ENCODE measurements at places on chromosomes 16 and 17.
A peak's percentile ranks its signal among the peaks of the same experiment; 100 is the strongest.

GRCh38 chr16:57646388-57647039 lies 18.1 kb downstream of the ADGRG1 start:
- peaks cover 2% of the 10 kb centered on the region for H3K4me1 ChIP-seq
- no peaks in the 10 kb centered on the region for H3K36me3 ChIP-seq
- H3K27me3 ChIP-seq, result no peaks in the 10 kb centered on the region
- DNase-seq, result no peak
- H3K27ac ChIP-seq, result no peak overlapping the region

GRCh38 chr17:57943140-57943539 lies 12.1 kb downstream of the CUEDC1 start:
- peaks cover 32% of the 10 kb centered on the region for H3K4me1 ChIP-seq
- H3K27ac ChIP-seq, result peak overlapping the region; percentile 29
- no peaks in the 10 kb centered on the region for H3K36me3 ChIP-seq
- no peaks in the 10 kb centered on the region for H3K27me3 ChIP-seq
- peak overlapping the region; percentile 27 for H3K4me3 ChIP-seq

DNA sequence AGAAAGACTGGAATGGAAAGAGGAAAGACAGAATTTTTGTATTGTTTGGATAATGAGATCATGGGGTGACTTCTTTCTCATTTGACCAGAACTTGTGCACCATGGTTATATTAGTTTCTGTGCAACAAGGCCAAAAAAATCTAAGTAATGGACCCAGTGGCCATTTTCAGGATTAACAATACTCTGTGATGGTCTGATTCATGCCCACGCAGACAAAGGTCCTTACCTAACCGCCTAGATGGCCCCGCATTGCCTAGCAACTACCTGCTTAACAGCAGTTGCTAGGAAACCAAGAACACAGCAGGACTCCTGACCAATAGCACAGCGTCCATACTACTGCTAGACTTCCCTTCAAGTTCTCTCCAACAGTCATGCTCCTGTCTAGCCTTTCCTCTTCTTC lies 22.4 kb downstream of the MIS12 start:
- H3K27me3 ChIP-seq, result no peaks in the 10 kb centered on the region
- no peak overlapping the region for H3K27ac ChIP-seq
- H3K36me3 ChIP-seq, result no peaks in the 10 kb centered on the region
- DNase-seq, result no peak
- no peaks in the 10 kb centered on the region for H3K4me1 ChIP-seq

DNA sequence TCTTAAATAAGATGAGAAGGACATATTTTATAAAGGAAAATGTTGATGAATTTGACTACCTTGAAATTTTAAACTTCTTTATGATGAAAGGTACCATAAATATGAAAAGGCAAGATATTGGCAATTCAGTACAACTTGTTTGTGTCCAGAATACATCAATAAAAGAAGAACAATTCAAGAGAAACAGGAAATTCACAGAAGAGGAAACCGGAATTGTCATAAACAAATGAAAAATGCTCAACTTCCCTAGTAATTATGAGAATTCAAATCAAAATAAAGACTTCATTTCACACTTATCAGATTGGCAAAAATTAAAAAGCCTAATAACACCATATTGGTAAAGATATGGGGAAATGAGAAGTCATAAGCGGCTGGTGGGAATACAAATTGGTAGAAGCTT lies 54.3 kb downstream of the WSB1 start:
- peaks cover 8% of the 10 kb centered on the region for H3K4me1 ChIP-seq
- peaks cover 8% of the 10 kb centered on the region for H3K36me3 ChIP-seq
- no peak overlapping the region for H3K4me3 ChIP-seq
- no peak overlapping the region for H3K27ac ChIP-seq
- no peak for DNase-seq

GRCh38 chr17:78381601-78382232 lies 3.3 kb downstream of the PGS1 start:
- H3K27me3 ChIP-seq, result no peaks in the 10 kb centered on the region
- H3K4me1 ChIP-seq, result peaks cover 16% of the 10 kb centered on the region
- no peak overlapping the region for H3K27ac ChIP-seq
- no peak overlapping the region for H3K4me3 ChIP-seq
- peaks cover 9% of the 10 kb centered on the region for H3K36me3 ChIP-seq
- no peak for DNase-seq

DNA sequence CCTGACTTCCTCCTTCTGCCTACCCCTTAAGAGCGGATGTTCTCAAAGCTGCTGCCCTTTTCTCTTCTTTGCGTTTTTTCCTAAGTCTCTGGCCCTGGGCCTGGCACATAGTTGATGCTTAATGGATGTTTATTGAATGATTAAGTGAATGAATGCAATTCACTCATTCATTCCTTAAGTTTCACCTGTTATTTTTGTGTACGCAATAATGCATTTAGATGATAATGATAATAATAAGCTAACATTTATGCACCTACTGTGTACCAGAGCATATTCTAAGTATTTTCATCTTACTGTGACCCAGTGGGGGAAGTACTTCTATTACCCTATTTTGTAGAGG lies 4.4 kb downstream of the CCL5 start:
- no peak overlapping the region for H3K4me3 ChIP-seq
- H3K4me1 ChIP-seq, result no peaks in the 10 kb centered on the region
- no peak overlapping the region for H3K27ac ChIP-seq
- no peaks in the 10 kb centered on the region for H3K36me3 ChIP-seq

DNA sequence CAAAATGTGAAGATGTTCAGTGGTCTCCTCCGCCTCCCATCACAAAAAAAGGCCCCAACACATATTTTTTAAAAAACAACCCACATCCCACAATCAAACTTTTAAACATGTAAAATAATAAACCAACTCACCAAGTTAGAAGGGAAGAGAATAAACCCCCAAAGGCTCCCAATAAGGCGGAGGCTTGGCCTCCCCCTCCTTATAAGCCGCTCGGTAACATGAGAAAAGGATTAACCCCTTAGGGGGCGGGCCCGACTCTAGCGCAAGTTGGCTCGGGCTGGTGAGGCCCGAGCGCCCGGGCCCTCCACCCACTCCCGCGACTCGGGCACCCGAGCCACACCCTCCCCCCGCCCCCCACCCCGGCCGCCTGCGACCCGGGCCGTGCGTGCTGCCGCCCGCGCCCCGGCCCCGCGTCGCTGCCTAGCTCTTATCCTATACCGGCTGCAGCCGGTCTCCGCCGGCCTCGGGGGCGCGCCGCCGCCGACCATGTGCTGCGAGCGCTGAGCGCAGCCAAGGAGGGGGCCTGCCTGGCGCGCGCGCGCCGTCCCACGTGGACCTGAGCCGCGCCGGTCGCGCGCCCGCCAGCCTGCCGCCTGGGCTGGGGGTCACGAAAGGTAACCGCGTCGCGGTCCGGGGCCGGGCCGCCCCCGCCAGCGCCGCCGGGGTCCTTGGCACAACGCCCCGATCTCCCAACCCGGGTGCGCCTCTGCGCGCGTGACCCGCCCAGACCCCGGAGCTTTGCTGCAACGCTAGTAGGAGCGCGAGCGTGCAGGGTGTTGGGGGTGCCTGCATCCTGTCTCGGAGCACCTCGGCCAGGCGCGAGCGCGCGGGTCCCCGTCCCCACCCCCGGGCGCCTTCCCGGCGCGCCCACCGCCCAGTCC lies at the start of the genes ARSG and SLC16A6:
TSS of gene ARSG (plus strand) at position 541 of the 881 bp plus-strand sequence. CDS start 15,999 bp downstream, outside the sequence.
TSS of gene SLC16A6 (minus strand) at position 173 of the 881 bp plus-strand sequence. CDS start 12,807 bp downstream, outside the sequence.
- no peak within 1 kb of the TSS for H3K27ac ChIP-seq
- H3K4me1 ChIP-seq, result no peaks in the 10 kb centered on the region
- peak within 1 kb of the TSS; percentile 72 for H3K4me3 ChIP-seq
- no peaks in the 10 kb centered on the region for H3K36me3 ChIP-seq
- H3K27me3 ChIP-seq, result peaks cover 66% of the 10 kb centered on the region
- DNase-seq, result peak; percentile 92

DNA sequence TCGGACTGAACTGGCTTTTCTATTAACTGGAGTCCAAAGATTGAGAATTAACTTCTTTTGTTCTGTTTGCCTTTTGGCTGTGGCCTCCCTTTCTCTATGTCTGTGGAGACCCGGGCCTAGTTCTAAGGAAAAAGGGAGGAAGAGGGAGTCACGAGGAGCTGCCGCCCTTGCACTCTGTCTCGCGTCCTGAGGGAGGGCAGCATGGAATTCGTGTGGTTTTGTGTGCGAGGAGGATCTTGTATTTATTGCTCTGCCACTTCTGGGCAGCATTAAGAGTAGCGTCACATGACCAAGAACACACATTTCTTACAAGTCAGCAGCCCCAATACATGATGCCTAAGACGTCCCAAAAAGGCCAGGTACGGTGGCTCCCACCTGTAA lies 23.6 kb downstream of the METTL22 start:
- H3K4me3 ChIP-seq, result no peak overlapping the region
- H3K36me3 ChIP-seq, result peaks cover 24% of the 10 kb centered on the region

GRCh38 chr17:49365667-49366066 lies 3.6 kb upstream of the ZNF652 start:
- peak; percentile 57 for DNase-seq
- no peaks in the 10 kb centered on the region for H3K36me3 ChIP-seq
- no peaks in the 10 kb centered on the region for H3K27me3 ChIP-seq
- no peak overlapping the region for H3K27ac ChIP-seq

- H3K4me1 ChIP-seq, result peaks cover 28% of the 10 kb centered on the region
- DNase-seq, result peak; percentile 85
- no peaks in the 10 kb centered on the region for H3K36me3 ChIP-seq
- H3K27ac ChIP-seq, result peak overlapping the region; percentile 99
- H3K27me3 ChIP-seq, result no peaks in the 10 kb centered on the region
These were observed 88.2 kb upstream of the CORO6 start for GRCh38 chr17:29710891-29711418.

GRCh38 chr17:61579961-61580360 lies 11.1 kb downstream of the NACA2 start:
- no peak overlapping the region for H3K4me3 ChIP-seq
- DNase-seq, result no peak
- H3K4me1 ChIP-seq, result peaks cover 30% of the 10 kb centered on the region
- no peaks in the 10 kb centered on the region for H3K36me3 ChIP-seq
- H3K27me3 ChIP-seq, result no peaks in the 10 kb centered on the region
- H3K27ac ChIP-seq, result no peak overlapping the region

DNA sequence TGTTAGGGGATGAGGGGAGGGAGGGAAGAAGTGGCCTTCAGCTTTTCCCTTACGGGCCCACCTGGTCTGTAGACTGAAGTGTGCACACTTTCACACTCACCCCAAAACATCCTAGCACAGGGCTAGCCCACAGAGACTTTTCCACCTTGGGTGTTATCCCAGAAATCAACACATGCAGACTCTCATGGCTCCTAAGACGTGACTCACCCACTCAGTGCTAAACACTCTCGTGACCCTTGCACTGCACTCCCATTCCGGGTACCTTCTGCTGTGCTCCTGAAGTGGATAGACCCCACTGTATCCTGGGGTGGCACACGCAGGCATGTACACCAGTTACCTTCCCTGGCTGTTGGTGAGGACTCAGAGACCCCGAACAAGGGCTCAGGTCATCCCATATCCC lies 23.0 kb upstream of the ABCC3 start:
- no peaks in the 10 kb centered on the region for H3K4me1 ChIP-seq
- H3K27me3 ChIP-seq, result no peaks in the 10 kb centered on the region
- H3K36me3 ChIP-seq, result no peaks in the 10 kb centered on the region
- DNase-seq, result no peak

DNA sequence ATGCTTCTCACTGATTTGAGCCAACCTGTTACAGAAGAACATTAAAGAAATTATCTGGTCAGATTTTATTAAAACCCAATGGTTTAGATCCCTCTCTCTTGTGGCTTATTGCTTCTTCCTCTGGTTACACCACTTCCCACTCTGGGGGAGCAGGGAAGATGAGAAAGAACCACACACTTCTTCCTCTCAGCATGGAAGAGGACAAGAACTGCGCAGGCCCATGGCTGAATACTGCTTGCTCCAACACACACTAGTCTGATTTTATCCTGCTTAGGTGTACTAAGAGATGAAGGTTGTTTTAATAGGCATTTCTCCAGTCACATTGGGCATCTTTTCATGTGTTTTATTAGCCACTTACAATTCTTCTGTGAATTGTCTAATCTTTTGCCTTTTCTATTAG lies 27.6 kb downstream of the MAP3K3 start:
- H3K4me3 ChIP-seq, result no peak overlapping the region
- no peaks in the 10 kb centered on the region for H3K4me1 ChIP-seq
- no peak overlapping the region for H3K27ac ChIP-seq
- no peaks in the 10 kb centered on the region for H3K27me3 ChIP-seq
- H3K36me3 ChIP-seq, result peaks cover 9% of the 10 kb centered on the region

- H3K27me3 ChIP-seq, result no peaks in the 10 kb centered on the region
- H3K36me3 ChIP-seq, result no peaks in the 10 kb centered on the region
- DNase-seq, result peak; percentile 45
- H3K4me1 ChIP-seq, result peaks cover 50% of the 10 kb centered on the region
These were observed 243.3 kb downstream of the MSI2 start for GRCh38 chr17:57499648-57500049.

- no peaks in the 10 kb centered on the region for H3K27me3 ChIP-seq
- no peak for DNase-seq
- no peak overlapping the region for H3K4me3 ChIP-seq
- H3K27ac ChIP-seq, result no peak overlapping the region
These were observed 50.7 kb upstream of the SIAH1 start for GRCh38 chr16:48435906-48436305.

DNA sequence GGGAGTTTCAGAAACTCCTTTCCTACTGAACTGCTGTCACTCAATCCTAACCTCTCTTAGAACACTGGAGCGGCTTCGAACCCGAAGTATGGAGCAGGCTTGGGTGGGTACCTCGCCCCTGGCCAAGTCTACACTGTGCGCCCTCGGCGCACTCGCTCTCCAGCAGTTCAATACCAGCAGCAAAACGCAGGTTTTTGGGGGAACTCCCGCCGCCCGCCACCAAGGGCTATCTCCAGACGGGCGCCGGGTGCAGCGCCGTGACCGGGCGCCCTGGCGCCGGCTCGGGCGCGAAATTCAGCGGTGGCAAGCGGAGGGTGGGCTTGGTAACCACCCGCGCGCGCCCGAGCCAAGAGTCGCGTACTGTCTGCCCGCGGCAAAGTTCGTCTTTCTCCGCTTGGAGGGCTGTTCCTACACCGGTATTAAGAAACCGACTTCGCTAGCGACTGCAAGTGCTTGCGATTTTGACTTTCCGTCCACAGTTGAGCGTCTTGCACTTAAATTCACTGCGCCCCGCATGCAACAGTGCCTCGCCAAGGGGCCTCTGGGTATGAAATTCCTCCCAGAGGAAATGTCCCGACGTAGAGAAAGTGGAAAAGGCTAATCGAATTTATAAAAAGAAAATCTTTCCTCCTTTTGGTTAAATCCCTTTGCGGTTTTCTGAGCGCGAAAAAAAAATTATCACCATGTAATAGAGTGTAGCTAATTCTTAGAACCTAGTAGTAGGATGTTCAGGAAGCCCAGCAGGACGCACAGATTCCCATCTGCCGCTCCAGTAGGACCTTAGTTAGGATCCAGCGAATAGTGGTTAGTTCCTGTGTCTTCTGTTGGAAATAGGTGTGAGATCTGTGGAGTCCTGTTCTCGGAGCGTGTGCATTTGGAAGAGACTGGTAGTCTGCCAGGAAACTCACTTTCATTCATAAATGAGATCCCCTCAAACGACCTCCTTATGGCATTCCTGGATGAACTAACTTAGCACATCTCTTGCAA lies 5.0 kb upstream of the SALL1 start:
- H3K36me3 ChIP-seq, result no peaks in the 10 kb centered on the region
- DNase-seq, result peak; percentile 28
- no peaks in the 10 kb centered on the region for H3K4me1 ChIP-seq
- 0 out of 2 replicates have a peak overlapping the region, but pooled peaks have one; percentile 3 for H3K4me3 ChIP-seq
- peaks cover 58% of the 10 kb centered on the region for H3K27me3 ChIP-seq

GRCh38 chr17:14389681-14390080 lies 88.8 kb downstream of the HS3ST3B1 start:
- no peak overlapping the region for H3K27ac ChIP-seq
- no peak for DNase-seq
- H3K36me3 ChIP-seq, result no peaks in the 10 kb centered on the region
- H3K27me3 ChIP-seq, result peaks cover 4% of the 10 kb centered on the region
- no peaks in the 10 kb centered on the region for H3K4me1 ChIP-seq
- H3K4me3 ChIP-seq, result no peak overlapping the region

Measured in SK-N-SH (cell line).